HAP-1 (cell line): ENCODE measurements at places on chromosomes 16 and 17.

DNA sequence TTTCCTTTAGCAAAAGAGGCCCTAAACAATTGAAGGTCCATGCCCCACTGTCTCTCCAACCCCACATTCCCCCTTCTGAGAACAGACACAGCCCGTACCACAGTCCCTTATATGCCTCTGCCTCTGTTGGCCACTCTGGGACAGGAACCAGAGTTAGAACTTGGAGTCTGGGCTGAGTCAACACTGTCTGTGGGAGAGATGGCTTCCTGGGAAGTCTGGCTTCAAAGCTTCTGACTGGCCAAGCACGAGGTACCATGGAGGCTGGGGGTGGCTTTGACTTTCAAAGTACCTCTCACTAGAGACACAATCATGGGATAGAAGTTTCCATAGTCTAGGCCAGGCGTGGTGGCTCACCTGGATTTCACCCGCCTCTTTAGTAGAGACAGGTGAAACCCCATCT lies 14.9 kb upstream of the SPOP start:
- no peak for DNase-seq

DNA sequence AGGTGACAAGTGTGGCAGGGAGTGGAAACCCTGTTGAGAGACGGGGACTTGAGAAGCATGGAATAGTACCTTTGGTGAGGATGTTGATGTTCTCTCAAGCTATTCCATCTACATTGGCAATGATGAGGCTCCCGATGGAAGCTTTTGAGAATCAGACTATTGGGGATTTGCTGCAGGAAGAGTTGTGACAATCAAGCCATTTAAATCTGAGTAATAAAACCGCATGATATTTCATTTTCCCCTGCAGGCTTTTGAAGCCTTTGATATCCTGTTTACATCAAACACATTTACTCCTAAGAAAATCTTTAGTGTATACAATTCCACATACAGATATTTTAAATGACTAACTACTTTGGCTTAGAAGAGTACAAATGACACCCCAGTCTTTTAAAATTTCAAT lies 49.0 kb upstream of the CRYM start:
- DNase-seq, result no peak

DNA sequence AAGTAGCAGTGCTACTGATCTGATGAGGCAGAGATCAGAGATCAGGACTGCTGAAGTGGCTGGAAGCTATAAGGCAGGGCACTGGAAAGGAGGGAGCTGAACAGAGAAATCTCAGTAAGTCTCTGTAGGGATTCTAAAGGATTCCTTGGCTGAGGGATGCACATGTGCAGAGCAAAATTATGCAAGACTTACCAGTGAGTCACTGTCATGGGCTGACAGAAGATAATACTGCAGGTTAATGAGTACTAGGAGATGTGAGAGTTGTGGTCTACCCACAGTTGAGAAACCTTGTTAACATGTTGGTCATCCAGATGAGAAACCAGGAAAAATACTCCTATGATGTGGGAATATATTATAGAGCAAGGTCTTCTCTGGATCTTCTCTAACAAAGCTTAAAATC lies 378.1 kb downstream of the HAPSTR1 start:
- no peak for DNase-seq

GRCh38 chr17:78315355-78316114 lies 44.3 kb downstream of the SOCS3 start:
- no peak for DNase-seq

- DNase-seq, result no peak
Observed at GRCh38 chr16:28210264-28210663, 1.5 kb downstream of the XPO6 start.
